ENCODE measurements at places on chromosomes 13 and 19.

GRCh38 chr19:13010038-13010991, 15.0 kb downstream of the NFIX start:
- DNase-seq: no peak

DNA sequence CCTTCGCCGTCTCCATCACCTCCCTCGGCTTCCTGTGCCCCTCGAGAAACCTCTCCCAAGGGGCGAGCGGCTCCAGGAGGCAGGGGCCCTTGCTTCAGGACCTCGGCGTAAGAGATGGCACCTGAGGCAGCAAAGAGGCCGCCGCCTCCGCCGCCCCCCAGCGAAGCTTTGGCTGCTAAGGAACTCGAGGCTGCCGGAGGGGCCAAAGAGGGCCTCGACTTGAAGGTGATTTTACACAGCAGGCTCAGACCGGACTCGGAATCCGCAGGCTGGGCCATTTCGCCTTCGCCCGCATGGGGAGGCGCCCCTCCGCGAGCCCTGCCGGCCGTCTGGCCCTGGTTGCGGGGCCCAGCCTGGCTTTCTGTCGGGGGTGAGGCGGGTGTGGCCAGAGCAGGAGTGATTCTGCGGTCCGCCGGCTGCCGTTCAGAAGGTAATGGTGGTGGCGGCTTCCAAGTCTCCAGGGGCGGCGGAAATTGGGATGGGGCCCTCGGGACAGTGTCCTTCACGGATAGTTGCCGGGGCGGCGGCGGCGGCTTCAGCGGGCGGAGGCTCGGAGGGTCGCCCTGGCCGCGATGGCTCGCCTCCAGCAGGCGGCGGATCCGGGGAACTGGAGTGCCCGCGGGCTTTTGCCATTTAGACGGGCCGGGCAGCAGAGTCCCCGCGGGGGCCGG, 1.4 kb downstream of the GGN start:
- no peak for DNase-seq

DNA sequence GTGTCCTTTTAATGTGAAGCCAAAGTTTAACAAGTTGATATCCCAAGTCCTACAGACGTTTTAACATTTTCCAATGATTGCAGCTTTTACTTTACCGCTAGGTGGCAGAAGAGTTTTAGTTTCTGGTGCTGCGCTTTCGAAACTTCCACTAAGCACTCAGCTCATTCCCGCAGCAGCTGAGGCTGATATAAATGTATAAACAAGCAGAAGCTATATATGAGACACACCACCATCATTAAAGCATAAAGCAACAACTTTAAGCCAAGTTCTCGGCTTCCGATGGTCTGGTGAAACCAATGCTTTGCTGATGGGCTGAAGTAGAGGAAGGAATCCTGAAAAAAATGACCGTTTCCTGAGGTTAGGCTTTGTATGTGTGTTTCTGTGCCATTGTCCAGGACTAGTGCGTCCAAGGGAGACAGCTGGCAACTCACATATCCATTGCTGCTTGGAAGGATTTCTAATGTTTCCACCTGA, 753.9 kb downstream of the OLFM4 start:
- peak; percentile 42 for DNase-seq

- DNase-seq: no peak
Observed at GRCh38 chr13:88288326-88288725, 617.2 kb downstream of the SLITRK5 start.

DNA sequence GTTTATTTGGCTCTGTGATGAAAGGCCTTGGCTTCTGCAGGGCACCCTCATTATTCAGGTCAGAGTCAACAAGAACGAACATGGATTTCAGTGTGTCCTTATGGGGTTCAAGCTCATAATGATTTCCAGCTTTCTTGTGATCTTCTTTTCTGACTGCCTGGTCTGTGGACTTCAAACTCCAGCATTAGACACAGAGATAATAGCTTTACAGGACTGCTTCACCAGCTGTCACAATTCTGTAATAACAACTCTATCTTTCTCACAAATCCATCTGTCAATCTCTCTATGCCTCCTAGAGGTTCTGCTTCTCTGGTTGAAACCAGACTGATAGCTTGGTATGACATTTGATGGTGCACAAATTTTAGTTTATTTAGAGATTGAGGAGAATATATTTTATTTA, 13.1 kb upstream of the SLITRK6 start:
- no peak for DNase-seq

DNA sequence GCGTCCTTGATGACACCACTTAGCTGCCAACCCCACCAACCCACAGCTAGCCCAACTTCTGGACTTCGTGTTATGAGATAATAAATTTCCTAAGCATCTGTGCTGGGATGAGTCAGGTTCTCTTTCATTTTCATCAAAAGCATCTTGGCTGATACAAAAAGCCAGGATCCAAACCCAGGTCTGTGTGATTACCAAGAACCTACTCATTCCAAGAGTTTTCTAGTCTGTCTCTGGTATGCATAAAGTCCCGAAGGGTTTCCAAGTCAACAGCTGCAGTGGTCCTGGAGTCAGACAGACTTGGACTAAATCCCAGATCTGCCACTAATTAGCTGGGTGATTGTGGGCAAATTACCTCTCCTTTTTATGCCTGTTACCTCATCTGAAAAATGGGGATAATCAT, 55.5 kb upstream of the SERP2 start:
- no peak for DNase-seq

DNA sequence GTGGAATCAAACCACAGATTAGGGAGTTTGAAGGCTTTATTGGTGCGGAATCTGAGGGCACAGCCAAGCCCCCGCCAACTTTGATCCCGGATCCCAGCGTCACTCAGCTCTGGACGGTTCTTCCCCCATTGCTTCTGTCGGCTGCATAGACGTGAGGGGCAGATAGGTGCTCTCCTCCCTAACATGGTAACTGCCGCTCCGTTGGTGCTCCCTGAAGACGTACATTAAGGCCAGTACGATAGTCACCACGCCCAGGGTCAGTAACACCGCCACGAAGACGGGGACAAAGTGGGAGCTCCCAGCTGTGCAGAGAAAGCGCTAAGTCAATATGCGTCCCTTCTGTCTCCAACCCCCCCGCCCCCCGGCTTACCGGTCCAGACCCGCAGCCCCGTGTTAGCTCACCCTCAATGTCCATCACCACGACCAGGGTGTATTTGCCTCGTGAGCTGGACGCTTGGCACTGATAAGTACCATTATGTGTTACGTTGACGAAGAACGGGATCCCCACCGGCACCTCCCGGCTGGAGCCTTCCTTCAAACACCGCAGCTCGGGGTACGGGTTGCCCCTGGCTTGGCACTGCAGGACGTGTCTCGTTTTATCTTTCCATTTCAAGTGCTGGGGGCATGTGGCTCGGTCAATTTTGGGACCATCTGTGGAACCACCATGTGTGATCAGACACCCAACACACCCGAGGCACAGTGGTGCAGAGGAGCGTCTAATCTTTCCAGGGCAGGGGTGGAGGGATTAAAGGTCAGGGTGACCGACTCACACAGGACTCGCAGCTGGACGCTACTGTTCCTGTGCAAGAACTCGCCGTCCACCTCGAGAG, 644 bp upstream of the RAVER1 start:
- DNase-seq: no peak
